ENCODE measurements at places on chromosomes 7 and 10. TPM values are rescaled to one million over a fixed set of nuclear protein-coding genes. Genes with fewer than 3 reads are reported as not detected.
A peak's percentile ranks its signal among the peaks of the same experiment; 100 is the strongest.

- DNase-seq, result no peak
These were observed 53.4 kb downstream of the ALOX5 start for GRCh38 chr10:45427262-45427969.

GRCh38 chr7:84701524-84702306 is 485.1 kb downstream of the SEMA3D start:
- DNase-seq, result peak; percentile 12

GRCh38 chr10:15856328-15857015 is 3.8 kb downstream of the MINDY3 start:
- no peak for DNase-seq

DNA sequence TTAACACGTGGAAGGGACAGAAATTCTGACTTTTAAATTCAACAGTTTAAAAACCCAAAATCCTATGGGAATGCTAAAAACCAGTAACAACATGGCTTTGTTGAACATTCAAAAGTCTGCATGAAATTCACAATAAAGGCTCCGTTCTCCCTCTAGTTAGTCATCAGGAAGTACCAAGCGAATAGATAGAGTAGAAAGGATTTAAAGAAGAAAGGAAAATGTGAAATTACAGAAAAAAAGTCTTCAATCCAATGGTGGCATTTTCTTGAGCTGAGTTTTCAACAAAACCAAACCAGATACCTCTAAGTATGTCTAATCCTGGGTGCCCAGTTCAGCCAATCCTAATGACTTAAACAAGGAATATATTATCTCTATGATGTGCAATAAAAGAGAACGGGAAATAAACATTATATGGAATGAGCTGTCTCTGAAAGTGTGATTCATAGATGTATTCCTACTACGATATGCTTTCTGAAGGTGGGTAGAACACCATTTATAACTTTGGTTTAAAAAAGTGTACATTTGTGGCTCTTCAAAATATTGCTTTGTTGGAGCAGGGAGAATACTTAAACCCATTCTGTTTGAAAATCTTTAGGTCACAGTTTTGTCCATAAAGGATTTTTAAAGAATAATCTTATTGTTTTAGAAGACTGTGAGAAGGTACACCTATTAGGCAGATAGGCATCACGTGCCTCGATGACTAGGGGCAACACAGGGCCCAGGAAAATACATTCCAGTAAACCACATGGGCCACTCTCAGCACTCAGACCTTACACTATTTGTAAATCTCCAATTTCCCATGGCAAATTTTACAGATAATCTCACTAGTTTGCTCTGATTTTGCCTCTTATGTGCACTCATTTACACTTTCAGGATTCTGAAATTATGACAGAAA is 87.7 kb downstream of the CUBN start:
- DNase-seq, result no peak

DNA sequence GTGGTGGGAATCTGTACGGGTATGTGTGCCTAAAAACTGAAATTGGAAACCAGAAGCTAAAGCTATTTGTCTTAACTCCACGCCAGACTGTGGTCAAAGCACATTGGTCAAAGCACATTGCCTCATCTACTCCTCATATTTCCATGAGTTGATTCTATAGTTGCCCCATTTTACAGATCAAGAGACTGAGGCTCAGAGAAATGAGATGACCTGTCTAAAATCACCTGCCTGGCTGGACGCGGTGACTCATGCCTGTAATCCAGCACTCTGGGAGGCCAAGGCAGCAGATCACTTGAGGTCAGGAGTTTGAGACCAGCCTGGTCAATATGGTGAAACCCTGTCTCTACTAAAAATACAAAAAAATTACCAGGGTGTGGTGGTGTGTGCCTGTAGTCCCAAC is 21.7 kb upstream of the MNX1 start:
- DNase-seq, result no peak

GRCh38 chr10:22379059-22379458 is 33.8 kb downstream of the SPAG6 start:
- no peak for DNase-seq

DNA sequence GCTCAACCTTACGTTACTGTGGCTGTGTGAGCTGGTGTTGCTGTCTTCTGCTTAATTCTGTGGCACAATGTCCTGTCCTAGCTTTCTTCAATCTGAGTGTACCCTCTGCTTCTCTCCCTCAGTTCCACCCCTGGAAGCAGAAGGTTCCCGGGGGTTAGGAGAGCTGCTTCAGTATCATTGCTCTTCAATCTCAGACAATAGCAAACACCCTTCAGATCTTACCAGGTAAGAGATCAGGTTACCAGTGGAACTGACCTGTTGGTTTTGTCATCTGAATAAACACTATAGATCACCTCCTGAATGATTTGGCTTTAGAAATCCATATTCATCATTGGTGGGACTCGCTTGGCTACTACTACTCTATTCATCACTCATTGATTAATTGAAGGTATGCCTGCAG is 48.4 kb downstream of the DNAJB9 start:
- no peak for DNase-seq

- DNase-seq, result peak; percentile 39
These were observed 16.9 kb upstream of the ZFAND2A start for GRCh38 chr7:1176891-1177373.

- no peak for DNase-seq
These were observed 88.5 kb downstream of the COL13A1 start for GRCh38 chr10:69890065-69890847.

GRCh38 chr7:130148561-130148960 is 56.6 kb downstream of the TMEM209 start:
- no peak for DNase-seq

GRCh38 chr10:22958338-22958737 is 30.5 kb downstream of the ARMC3 start:
- no peak for DNase-seq

DNA sequence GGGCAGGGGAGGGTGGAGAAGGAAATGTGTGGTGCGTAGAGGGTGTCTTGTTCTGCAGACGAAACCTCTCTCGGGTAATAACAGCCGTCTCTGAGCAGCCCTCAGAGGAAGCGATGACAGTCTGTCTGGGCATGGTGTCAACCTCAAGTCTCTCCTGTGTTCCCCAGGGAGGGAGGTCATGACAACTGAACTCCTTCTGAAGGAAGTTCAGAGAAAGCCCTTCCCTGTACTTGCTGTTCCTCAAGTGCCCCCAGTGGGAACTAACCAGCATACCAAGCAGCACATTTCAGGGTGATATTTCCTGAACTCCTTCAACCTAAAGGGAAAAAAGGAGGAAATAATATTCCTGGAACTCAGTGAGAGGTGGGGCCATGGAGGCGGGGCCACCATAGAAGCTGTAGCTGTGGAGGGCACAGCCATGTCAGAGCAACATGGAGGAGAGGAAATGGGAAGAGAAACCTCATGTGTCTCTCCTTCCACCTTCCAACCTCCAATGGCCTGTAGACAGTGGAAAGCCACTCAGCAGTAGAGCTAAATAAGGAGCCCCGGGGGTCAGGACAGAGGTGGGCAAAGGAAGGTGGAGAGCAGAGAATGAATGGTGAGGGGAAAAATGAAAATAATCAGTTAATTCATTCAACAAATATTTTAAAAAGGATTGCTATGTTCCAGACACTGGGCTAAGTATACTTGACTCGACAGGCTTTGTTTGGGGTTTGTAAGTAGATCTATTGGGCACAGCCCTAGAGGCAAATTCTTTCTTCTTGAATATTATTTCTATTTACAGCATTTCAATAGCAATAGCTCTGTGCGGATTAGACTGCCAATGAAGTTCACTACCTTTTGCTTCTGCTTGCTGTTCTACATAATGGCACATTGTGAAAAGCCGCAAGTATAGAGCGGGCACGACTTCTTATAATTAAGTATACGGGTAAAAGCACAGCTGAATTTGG is 61.0 kb upstream of the AOAH start:
- DNase-seq, result no peak

GRCh38 chr10:16923309-16923708 is 106.1 kb upstream of the RSU1 start:
- no peak for DNase-seq

DNA sequence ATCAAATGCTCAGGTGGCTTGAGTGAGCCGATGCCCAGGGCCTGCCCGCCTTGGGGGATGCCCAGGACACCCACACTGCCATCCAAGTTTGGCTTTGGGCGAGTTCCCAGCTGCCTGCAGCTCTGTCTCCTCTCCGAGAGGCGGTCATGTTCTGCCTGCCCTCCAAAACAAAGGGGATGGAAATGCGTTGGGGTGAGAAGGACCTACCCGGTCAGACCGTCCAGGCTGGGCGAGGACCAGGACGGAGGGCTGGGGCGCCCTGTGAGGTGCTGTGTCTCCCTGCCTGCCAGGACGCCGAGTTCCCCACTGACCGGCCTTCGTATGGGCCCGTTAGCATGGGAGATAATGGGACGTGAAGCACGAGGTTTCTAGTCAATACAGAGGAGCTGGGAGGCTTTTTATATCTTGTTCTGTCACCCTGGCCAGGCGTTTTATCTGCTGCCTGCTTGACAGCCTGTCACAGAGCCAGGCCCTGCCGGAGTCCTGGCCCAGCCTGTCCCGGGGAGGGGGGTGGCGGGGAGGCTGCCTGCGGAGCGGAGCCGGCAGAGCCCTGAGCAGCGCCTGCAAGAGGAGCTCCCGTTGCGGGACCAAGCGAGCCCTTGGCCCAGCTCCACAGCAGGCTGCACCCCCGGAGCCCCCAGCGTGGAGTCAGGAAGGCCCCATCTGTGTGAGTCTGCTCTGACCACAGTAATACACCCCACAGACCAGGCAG is 22.0 kb upstream of the ELFN1 start:
- DNase-seq, result no peak

DNA sequence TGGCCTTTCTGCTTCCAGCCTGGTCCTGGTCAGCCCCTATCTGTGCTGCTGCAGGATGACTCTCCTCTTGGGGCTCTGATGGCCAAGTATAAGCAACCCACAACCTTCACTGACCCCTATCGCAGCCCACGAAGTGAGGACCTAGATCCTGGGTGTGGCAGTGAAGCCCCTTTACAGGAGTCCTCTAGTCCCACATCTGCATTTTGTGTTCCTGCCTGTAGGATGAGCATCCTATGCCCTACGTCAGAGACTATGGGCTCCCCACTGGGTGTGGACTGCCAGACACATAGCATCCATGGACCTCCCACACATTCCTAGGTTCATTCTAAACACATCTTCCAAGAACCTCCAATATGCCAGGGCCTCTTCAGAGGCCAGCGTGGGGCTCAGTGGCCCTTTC is 29.0 kb downstream of the ARHGAP22 start:
- no peak for DNase-seq

DNA sequence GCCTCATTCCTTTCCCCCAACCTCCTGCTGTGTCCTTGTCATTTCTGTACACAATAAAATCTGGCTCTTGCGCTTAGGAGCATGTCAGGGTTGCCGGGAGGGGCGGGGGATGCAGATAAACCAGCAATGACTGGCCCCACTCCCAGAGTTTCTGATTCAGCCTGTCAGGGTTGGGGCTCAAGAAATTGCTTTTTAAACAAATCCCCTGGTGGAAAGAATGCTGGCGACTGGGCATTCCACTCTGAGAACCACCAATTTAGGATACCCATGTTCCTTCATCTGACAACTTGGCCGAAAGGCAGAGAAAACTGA is 376.4 kb downstream of the TCERG1L start:
- DNase-seq, result no peak

GRCh38 chr10:14701466-14701865 is 73.2 kb downstream of the FAM107B start:
- DNase-seq, result no peak

GRCh38 chr7:122132341-122132740 is 11.7 kb downstream of the AASS start:
- DNase-seq, result no peak

DNA sequence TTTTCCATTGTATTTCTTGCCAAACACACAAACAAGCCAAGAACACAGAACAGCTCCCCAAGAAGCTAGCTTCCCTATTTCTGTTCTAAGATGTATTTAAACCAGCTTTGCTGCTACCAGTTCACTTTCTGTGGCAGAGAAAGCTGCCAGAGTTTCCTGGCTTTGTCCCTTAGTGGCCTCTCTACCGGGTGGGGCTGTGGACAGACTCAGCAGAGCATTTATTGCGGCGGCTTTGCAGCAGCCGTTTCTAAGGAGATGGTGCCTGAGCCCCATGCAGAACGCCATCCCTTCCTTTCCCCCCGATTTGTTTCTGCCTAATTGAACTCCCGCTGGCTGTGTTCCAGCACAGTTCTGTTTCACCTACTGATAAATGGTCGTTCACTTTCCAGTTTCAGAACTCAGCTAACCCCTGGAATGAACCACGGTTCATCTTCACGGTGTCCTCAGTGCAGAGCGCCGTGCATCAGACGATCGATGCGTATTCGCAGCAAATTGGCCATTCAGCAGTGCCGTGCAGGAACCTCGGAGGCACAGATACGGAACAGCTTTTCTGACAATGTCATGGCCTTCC is 33.8 kb upstream of the SFMBT2 start:
- DNase-seq, result no peak

Gene NKX2-3
- not detected for total RNA-seq

Gene GRM3
- total RNA-seq, result not detected

Gene MYOZ1
- not detected for total RNA-seq

Gene GNAT3
- not detected for total RNA-seq

Gene TACR2
- total RNA-seq, result not detected

Gene PILRA
- 0.13 TPM for total RNA-seq

Gene C10orf67
- not detected for total RNA-seq

Gene CALU
- total RNA-seq, result 142 TPM
